ENCODE measurements at places on chromosomes 5 and 9. TPM values are rescaled to one million over a fixed set of nuclear protein-coding genes. Genes with fewer than 3 reads are reported as not detected.

IFNA13 gene
- not detected for total RNA-seq

COX7C gene
- 438 TPM for total RNA-seq

RIMOC1 gene
- 25.4 TPM for total RNA-seq

F2R gene
- total RNA-seq, result 1.4 TPM

KIAA1958 gene
- 13.0 TPM for total RNA-seq

LMX1B gene
- total RNA-seq, result not detected

Data from activated CD4-positive, alpha-beta T cell treated with anti-CD3 and anti-CD28 coated beads for 36 hours (primary cell).